A549 treated with Mapracorat at 1 μM for 4 hours (cell line): ENCODE measurements at places on chromosomes 12 and 14. TPM values are rescaled to one million over a fixed set of nuclear protein-coding genes. Genes with fewer than 3 reads are reported as not detected.

The GPX2 gene
- 187 to 289 TPM (median 202 TPM) in 5 replicates for total RNA-seq

The TEX22 gene
- 0.13 to 0.53 TPM (median 0.16 TPM) in 5 replicates for total RNA-seq

The MUCL1 gene
- not detected in 5 replicates for total RNA-seq

The CTSG gene
- not detected in 5 replicates for total RNA-seq

The REM2 gene
- total RNA-seq = 0.35 to 0.52 TPM (median 0.45 TPM) in 5 replicates

The SERPINA10 gene
- not detected in 5 replicates for total RNA-seq

The APOLD1 gene
- 0.14 to 0.44 TPM (median 0.22 TPM) in 5 replicates for total RNA-seq

The FAM234B gene
- 3.7 to 5.0 TPM (median 4.1 TPM) in 5 replicates for total RNA-seq

The IGF1 gene
- total RNA-seq = 0.08 TPM in 1 of 5 replicates, not detected in the others

The FITM1 gene
- 0.13 to 0.19 TPM in 2 of 5 replicates, not detected in the others for total RNA-seq

The GNB3 gene
- 1.2 to 2.3 TPM (median 1.9 TPM) in 5 replicates for total RNA-seq

The ASCL1 gene
- 0.07 TPM in 1 of 5 replicates, not detected in the others for total RNA-seq

The FLRT2 gene
- total RNA-seq = 2.7 to 3.4 TPM (median 3.1 TPM) in 5 replicates

The KRT79 gene
- total RNA-seq = 0.08 to 0.10 TPM in 2 of 5 replicates, not detected in the others

The ANKRD33 gene
- not detected in 5 replicates for total RNA-seq

The MORN3 gene
- total RNA-seq = 0.10 to 0.34 TPM (median 0.30 TPM) in 5 replicates

The MYF5 gene
- total RNA-seq = not detected in 5 replicates

The AVPR1A gene
- total RNA-seq = 0.04 to 0.09 TPM in 2 of 5 replicates, not detected in the others

The ENDOU gene
- total RNA-seq = not detected in 5 replicates

The PMCH gene
- not detected in 5 replicates for total RNA-seq

The EPYC gene
- total RNA-seq = not detected in 5 replicates

The OR11H7 gene
- not detected in 5 replicates for total RNA-seq

The SLCO1A2 gene
- total RNA-seq = 0.13 TPM in 1 of 5 replicates, not detected in the others

The NPFF gene
- total RNA-seq = not detected in 5 replicates

The PTHLH gene
- total RNA-seq = 13.1 to 16.4 TPM (median 15.4 TPM) in 5 replicates

The PLEKHD1 gene
- 0.03 to 0.06 TPM (median 0.06 TPM) in 3 of 5 replicates, not detected in the others for total RNA-seq

The ARMH4 gene
- 0.17 to 1.5 TPM (median 0.77 TPM) in 5 replicates for total RNA-seq

The KIF26A gene
- total RNA-seq = 1.7 to 4.3 TPM (median 4.2 TPM) in 5 replicates

The ZNF605 gene
- 2.5 to 4.3 TPM (median 3.3 TPM) in 5 replicates for total RNA-seq

The EIF2S3B gene
- 0.52 to 0.93 TPM (median 0.74 TPM) in 5 replicates for total RNA-seq

The EGLN3 gene
- total RNA-seq = 3.3 to 5.1 TPM (median 3.6 TPM) in 5 replicates

The AICDA gene
- total RNA-seq = 0.07 to 0.48 TPM (median 0.14 TPM) in 5 replicates

The SSPN gene
- 0.43 to 0.73 TPM (median 0.48 TPM) in 5 replicates for total RNA-seq

The HIF1A gene
- total RNA-seq = 118 to 198 TPM (median 192 TPM) in 5 replicates

The HOXC9 gene
- total RNA-seq = 11.1 to 13.2 TPM (median 11.7 TPM) in 5 replicates

The SSTR1 gene
- total RNA-seq = not detected in 5 replicates

The BMP4 gene
- total RNA-seq = 1.5 to 2.2 TPM (median 2.0 TPM) in 5 replicates

The B4GALNT1 gene
- 30.6 to 47.9 TPM (median 44.0 TPM) in 5 replicates for total RNA-seq

The TBX3 gene
- total RNA-seq = 38.2 to 56.5 TPM (median 55.1 TPM) in 5 replicates

The OR4K15 gene
- total RNA-seq = not detected in 5 replicates

The CD163 gene
- total RNA-seq = 0.09 TPM in 1 of 5 replicates, not detected in the others

The POTEM gene
- total RNA-seq = not detected in 5 replicates

The KRT71 gene
- not detected in 5 replicates for total RNA-seq

The LRTM2 gene
- total RNA-seq = 0.05 TPM in 1 of 5 replicates, not detected in the others

The NXPH4 gene
- total RNA-seq = 4.1 to 5.6 TPM (median 5.3 TPM) in 5 replicates

The OR6C76 gene
- total RNA-seq = not detected in 5 replicates

The TMEM179 gene
- 0.18 to 0.39 TPM (median 0.27 TPM) in 5 replicates for total RNA-seq

The GATC gene
- 20.0 to 26.4 TPM (median 22.3 TPM) in 5 replicates for total RNA-seq

The OGFOD2 gene
- 11.0 to 19.9 TPM (median 19.4 TPM) in 5 replicates for total RNA-seq

The PLA2G1B gene
- not detected in 5 replicates for total RNA-seq

The TAS2R43 gene
- total RNA-seq = not detected in 5 replicates

The CCDC175 gene
- total RNA-seq = not detected in 5 replicates

The RERGL gene
- total RNA-seq = not detected in 5 replicates

The RAB35 gene
- 65.1 to 86.4 TPM (median 82.1 TPM) in 5 replicates for total RNA-seq

The PLCZ1 gene
- not detected in 5 replicates for total RNA-seq

The KMT2D gene
- total RNA-seq = 32.9 to 40.7 TPM (median 36.5 TPM) in 5 replicates

The ATF1 gene
- total RNA-seq = 37.6 to 47.3 TPM (median 44.6 TPM) in 5 replicates

The SLC6A12 gene
- total RNA-seq = 0.97 to 1.3 TPM (median 1.1 TPM) in 5 replicates
